ENCODE measurements at places on chromosomes 4 and X. TPM values are rescaled to one million over a fixed set of nuclear protein-coding genes. Genes with fewer than 3 reads are reported as not detected.
A peak's percentile ranks its signal among the peaks of the same experiment; 100 is the strongest.

CDKL2 gene
- 0.16 TPM for total RNA-seq

NCAPG gene
- 39.2 TPM for total RNA-seq

EXOC1L gene
- not detected for total RNA-seq

RHOXF1 gene
- not detected for total RNA-seq

TCEAL7 gene
- 16.8 TPM for total RNA-seq

MTMR8 gene
- not detected for total RNA-seq

CFAP299 gene
- total RNA-seq, result 8.7 TPM

NMU gene
- total RNA-seq, result not detected

DNA sequence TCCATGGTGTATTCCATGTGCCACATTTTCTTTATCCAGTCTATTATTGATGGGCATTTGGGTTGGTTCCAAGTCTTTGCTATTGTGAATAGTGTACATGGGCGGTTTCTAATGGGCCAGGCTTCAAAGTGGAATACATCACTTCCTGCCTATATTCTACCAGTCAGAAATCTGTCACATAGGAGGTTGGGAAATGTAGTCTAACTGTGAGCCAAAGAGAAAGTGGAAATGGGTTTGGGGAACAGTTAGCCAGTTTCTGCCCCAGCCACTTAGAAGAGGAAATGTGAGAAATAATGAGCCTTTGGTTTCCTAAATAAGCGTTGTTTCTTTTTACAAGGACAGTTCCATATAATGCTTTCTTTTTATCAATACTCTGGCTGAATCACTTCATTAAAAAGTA, 85.1 kb upstream of the AP1S2 start:
- no peak for DNase-seq
- no peak overlapping the region for H3K4me3 ChIP-seq
- no peaks in the 10 kb centered on the region for H3K36me3 ChIP-seq
- no peaks in the 10 kb centered on the region for H3K4me1 ChIP-seq
- H3K27me3 ChIP-seq, result peaks cover 3% of the 10 kb centered on the region

- H3K27me3 ChIP-seq, result no peaks in the 10 kb centered on the region
- DNase-seq, result no peak
- H3K4me3 ChIP-seq, result no peak overlapping the region
- H3K4me1 ChIP-seq, result peaks cover 35% of the 10 kb centered on the region
Observed at GRCh38 chr4:53676402-53676871, 85.2 kb upstream of the LNX1 start.

- no peak for DNase-seq
- H3K36me3 ChIP-seq, result no peaks in the 10 kb centered on the region
- no peaks in the 10 kb centered on the region for H3K27me3 ChIP-seq
- H3K27ac ChIP-seq, result no peak overlapping the region
Observed at GRCh38 chr4:159562366-159562765, 459.5 kb downstream of the RAPGEF2 start.

- H3K4me1 ChIP-seq, result no peaks in the 10 kb centered on the region
- DNase-seq, result no peak
- H3K27me3 ChIP-seq, result peaks cover 2% of the 10 kb centered on the region
- no peak overlapping the region for H3K4me3 ChIP-seq
Observed at GRCh38 chr4:84085986-84086385, 413.1 kb downstream of the NKX6-1 start.

DNA sequence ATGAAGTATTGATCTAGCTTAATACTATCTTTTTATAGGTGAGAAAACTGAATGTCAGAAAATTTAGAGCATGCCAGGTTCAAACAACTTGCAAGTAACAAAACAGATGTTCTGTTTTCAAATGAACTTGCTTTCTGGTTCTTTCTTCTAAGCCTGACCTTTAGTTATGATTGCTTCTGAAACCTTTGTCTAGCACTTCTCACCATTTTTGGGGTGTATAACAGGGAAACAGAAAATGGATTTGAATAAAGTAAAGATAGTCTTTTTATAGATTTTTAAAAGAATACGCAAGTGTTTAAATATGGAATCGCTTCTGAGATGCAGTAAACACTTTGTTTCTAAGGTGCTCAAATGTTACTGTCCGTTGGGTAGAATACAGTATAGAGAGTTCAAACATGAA, 687.2 kb upstream of the CPEB2 start:
- no peaks in the 10 kb centered on the region for H3K4me1 ChIP-seq
- no peak overlapping the region for H3K27ac ChIP-seq
- H3K4me3 ChIP-seq, result no peak overlapping the region
- H3K36me3 ChIP-seq, result no peaks in the 10 kb centered on the region

DNA sequence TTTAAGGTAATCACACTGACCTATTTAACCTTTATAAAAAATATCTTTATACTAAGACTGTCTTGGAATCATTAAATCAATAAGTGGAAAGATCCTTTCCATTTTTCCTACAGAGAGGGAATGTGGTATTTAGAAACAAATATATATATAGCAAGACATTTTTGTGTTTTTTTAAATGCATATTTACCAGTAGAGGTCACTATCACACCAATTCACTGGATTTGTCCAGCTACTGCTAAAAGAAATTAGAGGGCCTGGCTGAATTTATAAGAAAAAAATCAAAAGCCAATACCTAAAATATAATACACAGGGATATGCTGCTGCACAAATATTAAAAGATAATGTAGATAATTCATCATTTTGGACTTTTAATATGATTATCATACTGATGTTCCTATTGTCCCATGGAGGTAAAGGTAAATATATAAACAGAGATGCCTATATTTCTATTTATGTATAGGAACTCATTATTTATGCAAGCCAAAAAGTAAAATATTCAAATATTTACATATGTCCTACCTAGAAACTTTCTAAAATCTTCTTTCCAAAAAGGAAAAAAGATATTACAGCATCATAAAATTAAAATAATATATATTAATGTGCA, 69.5 kb downstream of the PDE5A start:
- no peak overlapping the region for H3K4me3 ChIP-seq
- no peak overlapping the region for H3K27ac ChIP-seq
- H3K36me3 ChIP-seq, result peaks cover 17% of the 10 kb centered on the region
- peaks cover 6% of the 10 kb centered on the region for H3K4me1 ChIP-seq
- H3K27me3 ChIP-seq, result no peaks in the 10 kb centered on the region

GRCh38 chr4:184373886-184374405, 100.4 kb downstream of the IRF2 start:
- H3K27ac ChIP-seq, result no peak overlapping the region
- DNase-seq, result no peak
- H3K27me3 ChIP-seq, result peaks cover 2% of the 10 kb centered on the region
- no peak overlapping the region for H3K4me3 ChIP-seq
- peaks cover 18% of the 10 kb centered on the region for H3K4me1 ChIP-seq

DNA sequence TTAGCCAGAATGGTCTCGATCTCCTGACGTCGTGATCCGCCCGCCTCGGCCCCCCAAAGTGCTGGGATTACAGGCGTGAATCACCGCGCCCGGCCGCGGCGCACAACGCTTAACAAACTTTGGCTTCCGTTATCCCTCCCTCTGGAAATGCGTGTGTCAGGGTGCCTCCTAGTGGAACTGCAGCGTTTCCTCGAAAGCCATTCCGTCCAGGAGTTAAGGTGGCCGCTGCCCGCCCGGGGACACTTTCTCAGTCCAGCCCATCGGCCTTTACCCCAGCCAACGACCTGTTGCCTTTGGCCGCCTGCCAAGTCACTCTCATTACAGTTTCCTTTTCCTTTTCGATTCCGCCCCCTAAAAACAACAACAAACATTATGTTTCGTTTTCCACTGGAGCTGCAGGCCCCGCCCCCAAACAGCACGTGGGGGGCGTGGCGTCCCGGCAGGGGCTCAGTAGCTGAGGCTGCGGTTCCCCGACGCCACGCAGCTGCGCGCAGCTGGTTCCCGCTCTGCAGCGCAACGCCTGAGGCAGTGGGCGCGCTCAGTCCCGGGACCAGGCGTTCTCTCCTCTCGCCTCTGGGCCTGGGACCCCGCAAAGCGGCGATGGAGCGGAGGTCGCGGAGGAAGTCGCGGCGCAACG, at the start of gene HERC5:
Gene HERC5, plus strand, starts transcription at position 450 of the 637 bp plus-strand sequence. Its CDS starts 151 bp downstream, at position 601.
- peak; percentile 79 for DNase-seq
- H3K27me3 ChIP-seq, result peaks cover 24% of the 10 kb centered on the region
- peak within 1 kb of the TSS; percentile 31 for H3K27ac ChIP-seq
- H3K4me3 ChIP-seq, result peak within 1 kb of the TSS; percentile 91
- H3K4me1 ChIP-seq, result peaks cover 8% of the 10 kb centered on the region

- no peak for DNase-seq
- H3K36me3 ChIP-seq, result no peaks in the 10 kb centered on the region
- H3K27ac ChIP-seq, result peak overlapping the region; percentile 94
- H3K4me1 ChIP-seq, result peaks cover 52% of the 10 kb centered on the region
- no peak overlapping the region for H3K4me3 ChIP-seq
Observed at GRCh38 chrX:12950851-12951594, 23.9 kb upstream of the TMSB4X start.

GRCh38 chr4:20391198-20391597, 139.5 kb downstream of the SLIT2 start:
- H3K27me3 ChIP-seq, result no peaks in the 10 kb centered on the region
- peak; percentile 27 for DNase-seq
- peaks cover 19% of the 10 kb centered on the region for H3K4me1 ChIP-seq
- H3K36me3 ChIP-seq, result no peaks in the 10 kb centered on the region

GRCh38 chr4:76251441-76252270, at the start of gene FAM47E:
FAM47E (plus strand) TSS chr4:76251721; CDS start chr4:76251747, 26 bp downstream.
- H3K27ac ChIP-seq, result no peak within 1 kb of the TSS
- H3K4me1 ChIP-seq, result peaks cover 7% of the 10 kb centered on the region
- H3K4me3 ChIP-seq, result peak within 1 kb of the TSS; percentile 80
- peaks cover 60% of the 10 kb centered on the region for H3K27me3 ChIP-seq
- peak; percentile 37 for DNase-seq

DNA sequence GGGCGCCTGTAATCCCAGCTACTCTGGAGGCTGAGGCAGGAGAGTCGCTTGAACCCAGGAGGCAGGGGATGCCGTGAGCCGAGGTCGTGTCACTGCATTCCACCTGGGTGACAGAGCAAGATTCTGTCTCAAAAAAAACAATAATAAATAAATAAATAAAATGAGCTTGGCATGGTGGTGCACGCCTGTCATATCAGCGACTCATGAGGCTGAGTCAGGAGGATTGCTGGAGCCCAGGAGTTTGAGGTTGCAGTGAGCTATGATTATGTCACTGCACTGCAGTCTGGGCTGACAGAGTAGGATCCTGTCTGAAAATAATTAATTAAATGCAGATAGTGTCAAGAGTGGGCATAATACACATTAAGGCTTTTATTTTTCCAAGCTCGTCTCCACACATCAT, 77.5 kb downstream of the DHRSX start:
- no peak overlapping the region for H3K27ac ChIP-seq
- H3K4me1 ChIP-seq, result peaks cover 7% of the 10 kb centered on the region
- H3K4me3 ChIP-seq, result no peak overlapping the region

DNA sequence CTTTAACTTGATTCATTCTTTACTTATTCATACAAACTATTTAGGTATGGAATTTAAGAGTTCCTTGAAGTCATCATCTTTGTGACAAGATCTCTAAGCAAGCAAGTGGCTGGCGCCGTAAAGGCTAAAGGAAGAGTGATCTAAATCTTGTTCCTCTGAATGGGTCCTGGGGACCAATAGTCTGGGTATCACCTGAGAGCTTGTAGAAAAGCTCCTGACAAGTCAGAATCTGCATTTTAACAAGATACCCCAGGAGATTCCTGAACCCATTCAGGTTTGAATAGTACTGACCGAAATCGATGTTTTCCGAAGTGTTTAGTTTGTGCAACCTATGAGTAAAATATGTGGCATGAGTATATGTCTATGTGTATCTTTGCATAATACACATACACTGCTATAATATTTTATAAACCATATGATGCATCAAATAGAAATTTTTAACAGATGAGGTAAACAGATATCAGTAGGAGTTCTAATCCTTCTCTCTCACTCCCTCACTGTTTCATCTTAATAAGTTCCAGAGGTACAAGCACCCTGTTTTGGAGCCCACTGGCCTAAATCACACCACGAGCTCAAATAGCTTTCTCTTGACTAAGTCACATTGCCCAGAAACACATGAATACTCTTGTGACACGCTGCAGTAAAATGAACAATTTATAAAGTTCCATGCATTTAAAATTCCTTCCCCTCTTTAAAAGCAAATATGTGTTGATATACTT, 170.0 kb downstream of the RELL1 start:
- no peaks in the 10 kb centered on the region for H3K27me3 ChIP-seq
- peak; percentile 39 for DNase-seq
- peaks cover 6% of the 10 kb centered on the region for H3K36me3 ChIP-seq
- H3K27ac ChIP-seq, result peak overlapping the region; percentile 33
- H3K4me3 ChIP-seq, result peak overlapping the region; percentile 46

GRCh38 chr4:39565878-39566600, 38.8 kb upstream of the UGDH start:
- peaks cover 24% of the 10 kb centered on the region for H3K36me3 ChIP-seq
- peaks cover 17% of the 10 kb centered on the region for H3K4me1 ChIP-seq
- peaks cover 2% of the 10 kb centered on the region for H3K27me3 ChIP-seq
- H3K27ac ChIP-seq, result peak overlapping the region; percentile 86
- H3K4me3 ChIP-seq, result peak overlapping the region; percentile 22

DNA sequence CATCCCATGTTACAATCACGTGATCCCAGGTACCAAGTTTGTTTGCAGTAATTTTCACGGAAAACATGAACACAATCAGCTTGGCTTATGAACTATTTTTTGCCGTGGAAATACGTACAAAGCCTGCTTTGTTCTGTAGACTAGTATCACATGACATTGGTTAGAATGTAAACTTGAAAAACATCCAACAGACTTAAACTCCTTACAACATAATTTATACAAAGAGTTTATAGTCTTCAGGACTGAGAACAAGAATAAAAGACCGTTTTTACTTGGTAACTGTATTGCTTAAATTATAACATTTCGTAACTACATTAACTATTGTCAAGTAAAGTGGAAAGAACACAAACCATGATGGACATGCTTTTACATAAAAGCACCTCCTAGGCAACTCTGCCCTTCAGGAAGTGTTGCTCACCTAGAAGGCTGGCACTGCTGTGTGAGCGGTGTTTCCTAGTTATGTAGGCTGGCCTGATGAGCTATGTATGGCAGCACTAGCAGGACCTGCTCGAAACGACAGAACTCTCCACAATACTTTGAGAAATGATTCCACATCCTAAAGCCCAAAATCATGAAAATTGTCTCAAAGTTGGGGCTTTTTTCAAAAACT, 41.8 kb upstream of the WDR1 start:
- H3K4me3 ChIP-seq, result no peak overlapping the region
- H3K27me3 ChIP-seq, result peaks cover 32% of the 10 kb centered on the region
- no peak for DNase-seq
- H3K27ac ChIP-seq, result no peak overlapping the region
- no peaks in the 10 kb centered on the region for H3K36me3 ChIP-seq

- no peaks in the 10 kb centered on the region for H3K4me1 ChIP-seq
- H3K4me3 ChIP-seq, result no peak overlapping the region
- peaks cover 7% of the 10 kb centered on the region for H3K27me3 ChIP-seq
- H3K27ac ChIP-seq, result no peak overlapping the region
Observed at GRCh38 chr4:153798901-153799693, 10.2 kb upstream of the SFRP2 start.

DNA sequence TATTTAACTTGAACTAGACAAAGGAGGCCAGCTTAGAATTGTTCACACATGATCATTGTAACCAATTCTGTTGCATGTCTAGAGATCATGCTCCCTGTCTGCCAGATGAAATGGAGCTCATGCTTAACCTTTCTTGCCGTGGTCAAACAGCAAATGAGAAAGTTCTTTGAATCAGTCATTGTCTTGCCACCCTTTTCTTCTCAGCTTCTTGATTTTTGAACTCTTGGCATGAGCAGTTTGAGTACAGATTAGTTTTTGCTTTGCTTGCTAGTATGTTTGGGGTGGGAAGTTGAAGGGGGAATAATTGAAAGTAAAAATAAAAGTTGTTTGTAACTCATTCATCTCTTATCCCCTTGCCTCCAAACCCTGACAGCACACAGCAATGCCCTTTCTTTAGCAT, 4.7 kb downstream of the MTM1 start:
- no peak overlapping the region for H3K4me3 ChIP-seq
- DNase-seq, result no peak
- no peak overlapping the region for H3K27ac ChIP-seq
- peaks cover 67% of the 10 kb centered on the region for H3K4me1 ChIP-seq
- no peaks in the 10 kb centered on the region for H3K36me3 ChIP-seq
